ENCODE measurements at places on chromosomes 1 and 21.

- DNase-seq: no peak
These were observed 26.6 kb downstream of the COQ8A start for GRCh38 chr1:226966683-226967082.

- DNase-seq: no peak
These were observed 57.2 kb upstream of the COL6A2 start for GRCh38 chr21:46040707-46041106.

- DNase-seq: no peak
These were observed 39.6 kb upstream of the PLEKHO1 start for GRCh38 chr1:150110116-150110515.

GRCh38 chr1:222757646-222758268 lies 20.8 kb downstream of the FAM177B start:
- no peak for DNase-seq

GRCh38 chr1:914891-915280 lies 8.8 kb upstream of the SAMD11 start:
- no peak for DNase-seq

DNA sequence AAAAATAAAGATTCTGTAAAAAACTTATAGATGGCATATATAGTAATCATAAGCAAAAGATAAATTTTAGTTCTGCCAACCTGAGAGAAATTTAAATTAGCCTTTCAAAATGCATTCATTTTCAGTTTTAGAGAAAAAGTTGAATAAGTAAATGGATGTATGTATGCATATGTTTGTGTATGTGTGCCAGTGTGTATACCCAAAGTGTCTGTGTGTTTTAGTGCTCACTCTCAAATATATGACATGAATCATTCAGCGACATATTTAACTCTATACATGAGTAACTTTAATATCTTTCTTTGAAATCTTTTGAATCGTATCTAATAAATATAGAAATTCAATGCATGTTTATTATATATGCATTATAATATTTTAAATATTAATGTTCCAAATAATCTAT lies 274.5 kb downstream of the SRGAP2C start:
- no peak for DNase-seq

DNA sequence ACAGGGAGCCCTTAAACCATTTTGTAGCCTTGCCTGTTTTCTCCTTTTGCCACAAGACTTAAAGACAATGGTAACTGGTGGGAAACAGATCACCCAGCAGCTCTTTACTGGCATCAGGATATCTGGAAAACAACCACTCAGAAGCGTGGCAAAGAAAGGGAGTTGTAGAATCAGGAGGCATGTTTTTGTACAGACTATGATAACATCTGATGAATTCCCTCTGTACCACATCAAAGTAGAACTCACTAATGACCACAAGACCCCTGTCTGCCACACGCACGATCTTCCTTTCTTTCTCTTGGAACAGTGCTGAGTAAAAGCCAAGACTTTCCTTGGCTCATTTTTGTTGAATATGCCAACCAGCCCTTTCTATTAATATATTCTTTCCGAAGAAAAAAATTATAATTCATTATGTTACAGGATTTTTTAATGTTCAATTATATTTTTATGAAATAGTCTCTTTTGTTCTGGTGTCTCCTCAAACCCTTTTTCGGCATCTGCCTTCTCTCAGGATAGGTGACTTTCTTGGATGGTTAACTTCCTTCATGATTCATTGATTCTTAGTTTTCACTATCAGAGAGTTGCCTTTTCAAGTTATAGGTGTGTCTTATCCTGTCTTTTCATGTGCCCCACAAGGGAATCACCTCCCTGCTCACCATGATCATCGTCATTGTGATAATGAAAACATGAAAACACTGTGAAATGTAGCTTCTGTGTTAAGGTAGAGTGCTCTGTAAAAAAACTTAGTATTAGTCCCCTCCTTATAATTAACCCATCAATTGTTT lies 7.9 kb upstream of the PHGDH start:
- DNase-seq: no peak

GRCh38 chr1:171141688-171142415 lies 43.2 kb upstream of the FMO2 start:
- no peak for DNase-seq

DNA sequence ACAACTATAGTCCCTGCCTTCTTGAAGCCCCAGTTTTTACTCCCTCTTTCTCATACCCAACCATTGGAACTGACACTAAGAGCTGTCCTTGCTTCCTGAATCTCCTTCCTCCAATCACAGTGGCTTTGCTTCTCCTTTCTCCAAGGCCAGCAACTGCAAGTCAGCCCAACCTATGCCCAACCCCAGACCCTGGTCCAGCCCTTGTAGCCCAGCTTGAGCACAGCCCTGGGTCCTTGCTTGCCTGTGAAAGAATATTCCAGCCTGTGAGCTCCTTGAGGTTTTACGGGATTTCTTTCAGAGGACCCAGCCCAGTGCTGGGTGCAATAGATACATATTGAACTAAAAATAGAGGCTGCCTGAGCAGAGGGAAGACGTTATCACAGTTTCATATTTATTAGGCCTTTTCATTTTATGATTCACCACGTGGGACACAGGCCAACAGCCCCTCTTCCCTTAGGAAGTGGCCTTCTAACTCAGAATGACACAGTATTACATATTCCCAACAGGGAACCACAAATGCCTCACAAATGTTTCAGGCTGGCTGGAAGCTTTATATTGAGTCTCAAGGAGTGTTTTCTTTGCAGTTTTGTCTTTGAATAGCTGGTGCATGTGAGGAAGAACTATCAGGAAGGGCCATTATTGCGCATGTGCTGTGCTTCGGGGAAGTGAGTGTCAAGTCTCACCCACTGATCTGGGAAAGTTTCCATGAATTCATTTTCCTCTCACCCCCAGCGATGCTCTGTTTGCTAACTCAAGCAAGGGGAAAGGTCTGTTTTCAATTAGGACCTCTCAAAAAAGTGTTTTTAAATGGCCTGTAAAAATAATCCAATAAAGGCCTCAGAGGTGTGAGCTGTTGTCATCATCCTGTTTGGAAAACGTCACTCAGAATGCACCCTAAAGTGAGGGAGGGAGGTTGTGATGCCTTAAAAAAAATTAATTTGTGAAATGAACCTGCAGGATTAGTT lies 92.3 kb upstream of the NFIA start:
- peak; percentile 75 for DNase-seq

DNA sequence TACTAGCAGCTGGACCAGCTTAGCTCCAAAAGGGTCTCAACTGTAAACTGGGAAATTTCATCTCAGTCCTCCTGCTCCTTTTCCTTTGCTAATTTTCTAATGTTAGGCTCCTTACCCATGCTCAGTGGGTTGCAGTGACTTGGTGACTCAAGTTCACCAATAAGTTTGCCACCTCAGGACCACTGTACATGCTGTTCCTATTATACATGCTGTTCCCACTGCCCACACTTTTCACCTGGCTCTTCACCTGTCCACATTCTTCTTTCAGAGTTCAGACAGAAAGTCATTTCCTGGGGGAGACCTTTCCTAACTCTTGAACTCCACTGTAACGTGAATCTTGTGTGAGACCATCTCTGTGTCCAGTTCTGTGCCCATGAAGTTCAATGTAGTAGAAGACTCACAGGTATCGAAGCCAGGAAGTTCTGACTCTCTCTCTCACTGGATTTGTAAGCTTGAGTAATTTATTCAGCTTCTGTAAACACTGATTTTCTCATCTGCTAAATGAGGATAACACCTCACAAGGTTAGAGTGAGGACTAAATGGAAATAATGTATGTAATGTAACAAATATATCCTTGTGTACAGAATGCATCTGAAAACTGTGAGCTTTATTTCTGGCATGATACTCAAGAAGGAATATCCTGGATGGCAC lies 17.9 kb downstream of the CD2 start:
- DNase-seq: no peak

DNA sequence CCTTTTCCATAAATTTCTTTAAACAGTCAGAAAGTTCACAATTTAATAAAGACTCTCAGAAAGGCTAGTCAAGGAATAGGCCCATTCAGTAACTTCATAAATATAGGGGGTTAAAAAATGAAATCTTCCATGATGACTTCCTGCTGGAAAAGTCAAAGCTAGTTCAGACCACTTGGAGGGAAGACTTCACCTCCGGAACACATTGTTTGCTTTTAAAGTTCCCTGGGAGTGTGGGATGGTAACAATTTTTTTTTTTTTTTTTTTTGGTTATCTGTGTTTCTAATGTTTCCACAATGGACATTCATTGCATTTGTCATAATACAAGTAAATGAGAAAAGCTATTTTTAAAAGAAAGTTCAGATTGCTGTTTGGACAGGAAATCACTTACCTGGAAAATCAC lies 18.4 kb upstream of the LAMC2 start:
- no peak for DNase-seq

- DNase-seq: no peak
These were observed 491.3 kb upstream of the VAMP3 start for GRCh38 chr1:7279769-7280168.

DNA sequence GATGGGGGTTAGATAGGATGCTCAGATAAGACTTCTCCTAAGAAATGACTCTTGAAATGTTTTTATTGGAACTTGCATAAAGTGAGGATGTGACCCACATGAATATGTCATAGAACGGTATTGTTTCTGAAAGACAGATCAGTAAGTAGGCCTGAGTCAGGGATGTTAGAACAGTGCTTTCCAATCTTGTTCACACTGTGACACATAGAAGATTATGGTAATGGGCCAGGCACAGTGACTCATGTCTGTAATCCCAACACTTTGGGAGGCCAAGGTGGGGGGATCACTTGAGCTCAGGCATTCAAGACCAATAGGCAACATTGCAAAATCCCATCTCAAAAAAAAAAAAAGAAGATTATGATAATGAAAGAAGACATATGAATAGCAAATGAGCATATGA lies 32.9 kb downstream of the FMO4 start:
- no peak for DNase-seq

GRCh38 chr1:39818482-39818881 lies 29.8 kb upstream of the BMP8B start:
- no peak for DNase-seq

DNA sequence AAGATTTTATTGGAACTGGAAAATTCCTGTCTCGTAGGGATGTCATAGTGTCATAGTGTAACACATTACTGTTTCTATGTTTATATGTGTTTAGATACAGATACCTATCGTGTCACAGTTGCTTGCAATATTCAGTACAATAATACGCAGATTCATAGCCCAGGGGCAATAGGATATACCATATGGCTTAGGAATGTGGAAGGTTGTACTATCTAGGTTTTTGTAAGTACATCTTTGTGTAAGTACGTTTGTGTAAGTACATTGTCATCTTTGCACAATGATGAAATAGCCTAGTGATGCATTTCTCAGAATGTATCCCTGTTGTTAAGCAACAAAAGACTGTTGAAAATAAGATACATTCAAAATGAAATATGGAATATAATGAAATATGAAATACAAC lies 68.9 kb downstream of the CAMTA1 start:
- peak; percentile 89 for DNase-seq

GRCh38 chr1:220680085-220680687 lies 10.0 kb upstream of the C1orf115 start:
- DNase-seq: peak; percentile 32

Data from mammary epithelial cell (primary cell).